ENCODE measurements at places on chromosomes 16 and 17. TPM values are rescaled to one million over a fixed set of nuclear protein-coding genes. Genes with fewer than 3 reads are reported as not detected.

GRCh38 chr17:29709866-29710519 is 87.3 kb upstream of the CORO6 start:
- DNase-seq = no peak

DNA sequence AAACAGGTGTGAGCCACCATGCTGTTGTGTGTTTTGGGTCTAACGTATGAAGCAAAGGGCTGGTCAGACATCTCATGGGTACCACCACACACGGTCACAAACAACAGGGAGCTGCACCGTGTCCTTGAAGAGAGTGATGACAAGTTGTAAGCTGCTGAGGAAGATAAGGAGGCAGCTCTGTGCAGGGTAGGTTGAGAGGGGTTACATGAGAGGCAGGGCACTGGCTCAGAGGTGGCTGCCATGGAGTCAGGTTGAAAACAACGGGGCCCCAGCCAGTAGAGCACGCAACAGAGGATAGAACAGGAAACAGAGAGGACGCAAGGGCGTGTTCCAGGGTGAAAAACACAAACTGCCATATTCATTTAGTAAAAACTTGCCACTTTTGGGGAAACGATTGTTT is 52.2 kb downstream of the TRARG1 start:
- DNase-seq = no peak

DPEP2 gene
- not detected for total RNA-seq

DNA sequence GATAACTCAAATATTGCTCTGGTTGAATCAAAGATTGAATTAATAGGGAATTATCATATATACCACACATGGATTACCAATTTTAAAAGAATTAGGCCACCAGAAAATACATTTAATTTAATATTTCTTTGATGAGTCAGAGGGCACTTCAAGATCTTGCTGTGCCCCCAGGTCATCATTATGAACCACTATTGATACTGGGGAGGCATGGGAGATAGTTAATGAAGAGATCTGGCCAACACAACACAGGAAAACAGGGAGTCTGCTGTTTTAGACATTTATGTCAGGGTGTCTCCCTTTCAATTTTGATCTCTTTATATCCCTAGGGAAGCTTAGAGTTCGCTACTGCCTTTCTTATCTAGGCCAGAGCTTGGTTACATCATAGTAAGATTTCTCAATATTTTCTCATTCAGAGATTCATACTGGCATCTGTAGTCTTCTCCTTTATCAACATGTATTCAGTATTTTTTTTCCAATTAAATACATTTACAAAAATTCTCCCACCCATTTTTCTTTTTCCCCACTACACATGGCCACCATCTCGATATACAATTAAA is 158.3 kb upstream of the ZFHX3 start:
- DNase-seq = no peak

- DNase-seq = no peak
Measured at GRCh38 chr17:40346765-40347158, 17.8 kb downstream of the GJD3 start.

DNA sequence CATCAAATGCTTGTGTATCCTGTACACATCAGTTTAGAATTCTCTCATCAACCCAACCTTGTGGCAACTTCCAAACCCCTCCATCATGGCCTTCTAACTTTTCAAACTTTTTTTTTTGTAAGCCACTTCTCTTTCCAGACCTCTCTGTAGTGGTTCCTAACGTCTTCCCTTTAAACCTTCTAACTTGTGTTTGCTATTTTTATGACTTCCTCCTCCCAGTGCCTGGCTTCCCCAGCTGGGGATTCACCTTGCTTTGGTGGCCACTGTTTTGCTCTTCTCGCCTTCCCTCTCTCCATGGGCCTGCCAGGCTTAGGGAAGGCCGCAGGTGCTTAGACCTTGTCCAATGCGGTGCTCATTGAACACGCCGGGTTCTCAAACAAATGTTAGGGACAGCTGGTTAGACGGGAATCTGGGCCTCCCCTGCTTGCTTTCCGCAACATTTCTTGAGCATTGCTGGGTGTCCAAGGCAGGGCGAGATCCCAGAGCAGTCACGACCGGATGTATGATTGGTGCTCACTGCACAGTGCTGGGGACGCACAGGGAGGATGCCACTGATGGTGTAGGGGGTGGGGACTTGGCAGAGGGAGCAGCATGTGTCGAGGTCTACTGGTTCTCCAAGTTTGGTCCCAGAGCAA is 1.1 kb upstream of the XYLT2 start:
- DNase-seq = no peak

DNA sequence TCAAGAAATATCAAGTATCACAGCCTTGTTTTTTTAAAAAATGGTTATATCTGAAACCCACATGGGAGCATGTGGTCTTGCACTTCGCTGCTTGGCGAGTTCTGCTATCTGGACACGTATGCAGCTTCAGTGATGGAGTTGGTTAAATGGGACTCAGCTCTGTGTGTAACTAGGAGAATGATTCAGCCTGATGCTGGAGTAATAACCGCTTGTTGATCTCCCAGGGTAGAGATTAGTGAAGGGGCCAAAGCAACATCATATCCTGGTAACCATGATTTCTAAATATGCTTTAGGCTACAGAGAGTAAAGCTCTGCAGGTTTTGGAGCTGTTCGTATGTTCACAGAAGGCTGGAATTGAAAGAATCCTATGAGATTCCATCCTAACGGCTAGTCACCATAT is 63.2 kb downstream of the IQCK start:
- DNase-seq = no peak

Measured in astrocyte (in vitro differentiated cells and primary cell).